ENCODE measurements at places on chromosomes 7 and 10. TPM values are rescaled to one million over a fixed set of nuclear protein-coding genes. Genes with fewer than 3 reads are reported as not detected.

Gene FAM170B
- not detected for total RNA-seq

Gene CALML3
- total RNA-seq = not detected

Gene RBM33
- total RNA-seq = 74.6 TPM

DNA sequence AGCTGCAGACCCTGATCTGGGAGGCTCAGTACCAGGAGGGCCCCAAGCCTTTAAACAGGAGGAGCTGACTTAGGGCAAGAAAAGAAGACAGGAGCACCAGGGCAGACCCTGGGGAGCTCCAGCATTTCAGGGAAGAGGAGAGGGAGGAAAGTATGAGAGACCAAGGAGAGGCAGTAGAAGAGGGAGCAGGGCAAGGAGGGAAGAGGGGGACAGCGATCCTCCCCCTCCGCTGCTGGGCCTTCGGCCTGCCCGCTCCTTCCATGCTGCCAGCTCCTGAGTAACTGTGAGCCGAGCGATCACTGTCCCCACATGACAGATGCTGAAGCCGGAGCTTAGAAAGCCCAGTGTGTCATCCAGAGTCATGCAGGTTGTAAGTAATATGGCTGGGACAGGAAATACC lies 65.9 kb downstream of the ALOX5 start:
- no peak for DNase-seq

GRCh38 chr7:37118004-37118403 lies 330.7 kb downstream of the ELMO1 start:
- no peak for DNase-seq

GRCh38 chr10:26525586-26525985 lies 87.4 kb downstream of the APBB1IP start:
- no peak for DNase-seq

DNA sequence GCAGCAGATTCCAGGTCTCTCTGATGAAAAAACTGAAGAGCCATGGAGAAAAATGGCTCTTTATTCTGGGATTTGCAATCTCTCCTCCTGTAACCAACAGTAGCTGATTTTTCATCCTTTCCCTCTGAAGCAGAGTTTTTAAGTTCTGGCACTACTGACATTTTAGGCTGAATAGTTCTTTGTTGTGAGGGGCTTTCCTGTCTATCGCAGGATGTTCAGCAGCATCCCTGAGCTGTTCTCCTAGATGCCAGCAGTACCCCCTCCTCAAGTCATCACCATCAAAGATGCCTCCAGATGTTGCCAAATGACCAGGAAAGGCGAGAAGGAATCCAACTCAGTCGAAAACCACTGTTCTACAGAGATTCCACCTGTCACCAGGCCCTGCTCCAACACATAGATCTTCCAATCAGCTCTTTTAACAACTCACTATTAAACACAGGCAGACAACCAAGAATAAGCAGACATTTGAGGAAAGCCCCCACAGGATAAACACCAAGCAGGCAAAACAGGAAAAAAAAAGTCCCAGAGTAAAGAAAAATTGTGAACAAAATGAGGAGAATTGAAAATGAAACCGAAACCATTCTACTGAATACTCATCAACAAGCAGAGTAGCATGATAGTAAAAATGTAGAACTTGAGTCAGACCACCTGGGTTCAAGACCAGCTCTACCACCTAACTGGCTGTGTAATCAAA lies 124.8 kb downstream of the MPP7 start:
- DNase-seq = no peak

DNA sequence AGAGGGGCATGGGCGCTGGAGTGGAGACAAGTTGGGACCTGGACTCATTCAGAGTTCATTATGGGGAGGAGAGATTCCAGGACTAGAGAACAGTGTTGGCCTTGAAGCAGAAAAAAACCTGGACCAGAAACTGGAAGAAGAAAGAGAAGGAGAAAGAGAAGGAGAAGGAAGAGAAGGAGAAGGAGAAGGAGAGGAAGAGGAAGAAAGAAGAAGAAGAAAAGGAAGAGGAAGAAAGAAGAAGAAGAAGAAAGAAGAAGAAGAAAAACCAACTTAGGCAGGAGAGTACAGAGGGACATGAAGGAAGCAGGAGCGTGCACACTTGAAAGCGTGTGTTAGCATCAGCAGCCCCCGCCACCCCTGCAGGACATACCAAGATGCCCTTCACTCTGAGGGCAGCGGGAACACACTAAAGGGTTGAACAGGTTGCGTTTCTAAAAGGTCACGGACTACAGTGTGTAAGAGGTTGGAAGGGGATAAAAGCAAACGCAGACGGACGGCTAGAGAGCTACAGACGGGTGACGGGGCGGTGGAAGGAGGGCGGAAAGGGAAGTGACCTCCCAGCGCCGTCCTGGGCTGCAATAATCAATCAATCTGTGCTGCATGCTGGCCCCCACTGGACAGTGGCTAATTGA lies 95.3 kb downstream of the SEC61G start:
- DNase-seq = no peak

GRCh38 chr10:61836888-61837754 lies 64.4 kb upstream of the ARID5B start:
- DNase-seq = no peak

Gene TECTB
- total RNA-seq = not detected

GRCh38 chr10:28926932-28927331 lies 249.6 kb downstream of the BAMBI start:
- no peak for DNase-seq

DNA sequence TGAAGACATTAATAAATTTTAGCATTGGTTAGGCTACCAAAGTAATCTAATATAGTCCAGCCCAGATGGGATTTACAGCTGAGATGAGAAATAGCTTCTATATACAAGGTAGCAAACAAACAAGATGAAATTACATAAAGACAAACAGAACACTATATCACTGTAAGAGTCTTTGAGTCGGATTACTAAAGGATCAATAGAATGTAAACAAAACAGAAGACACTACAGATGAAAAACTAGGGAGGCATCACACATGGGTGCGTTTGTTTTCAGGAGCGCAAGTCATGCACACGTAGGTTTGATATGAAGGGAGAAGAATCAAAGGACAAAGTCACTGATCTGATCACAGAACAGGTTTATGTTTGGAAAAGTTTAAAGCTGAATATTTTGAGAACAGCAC lies 26.5 kb downstream of the MPP7 start:
- no peak for DNase-seq

GRCh38 chr7:25151773-25152172 lies 26.7 kb upstream of the CYCS start:
- DNase-seq = no peak

DNA sequence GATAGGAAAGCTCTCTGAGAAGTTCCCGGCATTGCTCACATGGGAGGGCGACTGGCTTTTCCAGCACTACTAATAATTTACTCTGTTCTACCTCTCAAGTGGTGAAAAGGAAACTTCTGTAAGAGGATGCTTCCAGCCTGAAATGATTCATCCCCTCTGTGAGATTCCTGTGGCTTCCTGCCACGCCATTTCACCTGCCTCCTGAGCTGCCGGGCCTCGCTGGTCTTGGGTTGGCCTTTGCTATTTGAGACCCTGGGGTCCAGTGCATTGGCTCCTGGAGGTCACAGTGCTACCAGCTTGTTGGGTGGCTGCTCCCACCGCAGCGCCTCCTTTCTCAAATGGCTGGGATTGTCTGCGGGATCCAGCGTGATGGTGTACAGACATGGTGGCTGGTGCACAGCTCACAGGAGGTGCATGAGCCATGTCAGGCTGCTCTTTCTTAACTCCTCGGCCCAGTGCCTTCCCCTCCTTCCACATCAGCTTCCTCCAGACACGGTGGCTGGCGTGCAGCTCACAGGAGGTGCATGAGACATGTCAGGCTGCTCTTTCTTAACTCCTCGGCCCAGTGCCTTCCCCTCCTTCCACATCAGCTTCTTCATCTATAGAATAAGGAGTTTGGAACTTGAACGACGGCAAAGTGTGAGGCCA lies 42.9 kb upstream of the PCBD1 start:
- no peak for DNase-seq

Gene PSMG3
- 57.8 TPM for total RNA-seq

- no peak for DNase-seq
Measured at GRCh38 chr10:15220445-15220844, 52.0 kb upstream of the NMT2 start.

GRCh38 chr10:89458291-89458690 lies 43.9 kb downstream of the IFIT5 start:
- DNase-seq = no peak

Gene PPP1R17
- 1.2 TPM for total RNA-seq

DNA sequence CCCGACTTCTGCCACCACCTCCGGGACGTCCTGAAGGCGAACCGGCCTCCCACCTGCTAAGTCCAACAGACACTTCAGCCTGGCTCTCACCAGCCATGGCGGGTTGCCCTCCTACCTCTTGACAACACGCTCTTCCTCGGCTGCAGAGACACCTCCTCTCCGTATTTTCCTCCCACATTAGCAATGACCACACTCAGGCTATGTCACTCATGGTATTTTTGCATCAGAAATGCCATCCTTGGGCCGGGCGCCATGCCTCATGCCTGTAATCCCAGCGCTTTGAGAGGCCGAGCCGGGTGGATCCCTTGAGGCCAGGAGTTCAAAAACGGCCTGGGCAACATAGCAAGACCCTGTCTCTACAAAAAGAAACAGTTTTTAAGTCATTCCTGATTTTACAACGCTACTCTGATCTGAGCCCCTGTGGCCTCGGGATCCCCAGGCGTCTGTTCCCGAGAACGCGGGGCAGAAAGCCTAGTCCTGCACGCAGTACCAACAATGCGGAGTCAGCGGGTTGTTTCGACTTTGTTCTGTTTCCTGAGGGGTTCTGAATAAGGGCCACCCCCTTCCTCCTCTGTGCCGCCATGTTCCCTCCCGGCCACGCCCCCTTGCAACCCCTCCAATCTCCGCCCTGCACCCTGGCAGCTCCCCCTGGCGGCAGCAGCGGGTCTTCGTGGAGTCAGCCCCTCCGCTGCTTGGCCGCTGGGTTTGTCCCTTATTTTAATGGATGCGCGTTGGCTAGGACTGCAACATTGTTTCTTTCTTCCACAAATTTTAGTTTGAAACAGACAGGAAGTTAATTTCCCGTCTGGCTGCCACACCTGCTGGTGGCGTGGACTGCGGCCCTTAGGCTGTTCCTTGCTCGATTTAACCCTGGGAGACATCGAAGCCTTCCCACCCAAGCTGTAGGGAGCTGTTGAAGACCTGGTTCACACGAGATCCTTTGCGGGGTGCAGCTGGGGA lies 9.7 kb upstream of the ZFAND2A start:
- peak; percentile 46 for DNase-seq

DNA sequence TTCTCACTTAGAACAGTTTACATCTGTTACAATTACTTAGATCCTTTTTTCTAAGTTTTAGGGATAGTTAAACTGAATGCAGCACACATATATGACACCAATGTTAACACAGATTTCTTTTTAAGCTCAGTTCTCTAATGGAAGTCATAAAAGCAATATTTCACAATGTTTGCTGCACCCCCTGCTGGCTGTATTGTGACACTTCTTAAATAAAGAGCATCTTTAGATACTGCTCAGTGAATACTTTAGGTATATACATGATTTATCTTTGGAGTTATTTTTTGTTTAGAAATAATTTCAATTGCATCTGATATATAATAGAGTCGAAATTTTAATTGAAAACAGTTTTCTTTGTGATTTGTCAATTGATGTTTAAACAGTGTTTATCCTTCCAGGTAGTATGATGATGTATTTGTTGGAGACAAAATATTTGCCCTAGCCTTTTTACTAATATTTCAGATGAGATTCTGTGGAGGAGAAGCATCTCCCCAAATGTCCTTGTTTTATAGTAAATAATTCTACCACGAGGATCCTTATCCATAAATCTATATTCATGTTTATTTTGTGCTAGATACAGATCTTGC lies 174.4 kb downstream of the ST7 start:
- DNase-seq = peak; percentile 6

DNA sequence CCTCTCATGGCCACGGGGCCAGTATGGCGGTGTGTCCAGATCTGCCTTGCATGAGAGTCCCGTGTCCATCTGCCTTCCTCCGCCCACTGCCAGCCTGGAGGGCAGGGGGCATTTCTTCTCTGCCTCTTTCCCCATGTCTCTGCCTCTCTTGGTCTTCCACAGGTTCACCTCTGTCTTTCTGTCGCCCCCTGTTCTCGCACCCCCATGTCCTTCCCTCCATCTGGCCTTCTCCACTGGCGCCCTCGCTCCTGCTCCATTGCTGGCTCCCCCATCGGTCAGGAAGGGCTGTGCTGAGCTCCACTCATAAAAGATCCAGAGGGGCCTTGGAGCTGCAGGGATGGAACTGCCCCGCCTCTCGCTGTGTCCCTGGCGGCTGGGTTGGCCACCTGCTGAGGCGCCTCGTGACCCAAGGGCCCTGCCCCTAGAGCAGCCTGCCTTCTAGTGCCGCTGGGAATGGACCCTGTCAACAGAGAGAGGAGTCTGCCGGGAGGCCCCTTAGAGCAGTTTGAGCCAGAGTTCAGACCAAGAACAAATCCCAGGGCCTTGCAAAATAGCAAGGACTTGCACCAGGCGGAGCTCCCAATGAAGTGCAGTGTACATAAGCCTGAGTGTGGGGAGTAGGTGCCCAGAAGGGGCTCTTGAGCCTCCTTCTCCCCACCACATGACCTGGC lies 42.0 kb downstream of the GOLGA7B start:
- no peak for DNase-seq

Data from neural crest cell (in vitro differentiated cells).